ENCODE measurements at places on chromosomes 12 and 14.

- no peak for DNase-seq
Observed at GRCh38 chr14:71498212-71498611, 434.0 kb upstream of the RGS6 start.

GRCh38 chr12:129871991-129872972 lies 31.5 kb downstream of the TMEM132D start:
- no peak for DNase-seq

- no peak for DNase-seq
Observed at GRCh38 chr14:103003351-103003615, 54.1 kb downstream of the CDC42BPB start.

DNA sequence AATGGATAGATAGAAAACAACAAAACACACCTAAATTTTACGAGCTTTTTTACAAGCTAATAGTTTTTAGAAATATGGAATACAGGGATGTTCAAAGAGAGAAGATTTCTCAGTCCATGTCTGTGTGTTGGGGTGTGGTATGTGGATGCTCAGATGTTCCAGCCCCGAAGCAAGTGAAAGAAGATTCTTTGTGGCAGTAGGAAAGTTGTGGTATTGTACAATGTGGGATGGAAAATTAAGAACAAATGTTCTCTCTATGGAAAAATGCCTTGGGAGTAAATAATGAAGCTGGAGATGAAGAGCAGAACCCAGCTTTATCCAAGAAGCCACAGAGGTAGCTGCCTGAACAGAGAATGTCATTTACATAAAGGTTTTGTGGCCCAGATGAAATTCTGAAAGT lies 150.3 kb upstream of the PRKD1 start:
- DNase-seq: no peak

DNA sequence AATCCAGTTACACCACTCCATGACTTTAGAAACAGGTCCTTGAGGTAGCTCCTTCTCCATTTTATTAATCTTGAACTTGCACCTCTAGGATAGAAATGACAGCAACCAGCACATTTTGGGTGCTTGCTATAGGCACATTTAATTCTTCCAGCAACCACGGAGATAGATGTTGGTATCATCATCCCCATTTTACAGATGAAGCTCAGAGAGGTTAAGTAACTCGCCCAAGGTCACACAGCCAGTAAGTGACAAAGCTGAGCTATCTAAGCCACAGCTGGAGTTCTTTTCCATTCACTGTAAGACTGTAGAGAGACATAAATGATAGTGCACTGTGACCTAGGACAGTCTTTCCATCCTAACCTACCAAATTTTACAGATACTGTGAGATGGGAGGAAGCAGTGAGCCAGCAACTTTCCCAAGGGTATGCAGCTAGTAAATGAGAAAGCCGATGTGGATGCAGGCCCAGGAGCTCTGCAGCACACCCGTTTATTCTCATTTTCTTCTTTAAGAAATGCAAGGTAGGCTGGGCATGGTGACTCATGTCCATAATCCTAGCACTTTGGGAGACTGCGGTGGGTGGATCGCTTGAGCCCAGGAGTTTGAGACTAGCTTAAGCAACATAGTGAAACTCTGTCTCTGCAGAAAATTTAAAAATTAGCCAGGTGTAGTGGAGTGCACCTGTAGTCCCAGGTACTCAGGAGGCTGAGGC lies 103.2 kb downstream of the TBX5 start:
- DNase-seq: no peak

- no peak for DNase-seq
Observed at GRCh38 chr12:87217491-87217890, 811.7 kb downstream of the C12orf50 start.

- no peak for DNase-seq
Observed at GRCh38 chr12:4589941-4590340, 27.9 kb downstream of the DYRK4 start.

DNA sequence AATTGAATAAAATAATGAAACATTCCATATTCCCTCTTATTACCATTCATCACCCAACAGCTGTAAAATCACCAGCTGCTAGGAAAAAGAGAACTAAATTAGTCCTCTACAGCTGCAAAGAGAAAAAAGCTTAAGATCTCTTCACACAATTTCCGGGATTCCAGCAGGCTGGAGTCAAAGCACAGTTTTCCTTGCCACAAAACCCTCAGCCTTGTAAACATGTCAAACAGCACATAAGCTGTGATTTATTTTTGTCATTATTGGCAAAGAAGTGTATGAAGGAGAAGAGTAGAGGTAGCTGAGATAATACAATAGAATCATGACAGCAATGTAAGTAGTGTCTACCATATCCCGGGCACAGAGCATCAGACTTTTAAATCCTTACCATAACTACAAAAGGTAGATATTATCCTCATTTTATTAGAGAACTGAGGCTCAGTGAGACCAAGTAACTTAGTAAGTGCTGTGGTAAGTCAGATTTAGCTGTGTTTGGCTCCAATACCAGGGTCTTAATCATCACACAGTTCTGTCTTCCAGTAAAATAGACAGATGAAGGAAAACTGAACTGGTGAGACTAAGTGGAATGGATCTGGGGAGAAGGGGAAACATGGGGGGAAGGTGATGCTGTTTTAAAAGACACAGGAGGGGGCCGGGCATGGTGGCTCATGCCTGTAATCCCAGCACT lies 57.3 kb downstream of the NTN4 start:
- DNase-seq: no peak

DNA sequence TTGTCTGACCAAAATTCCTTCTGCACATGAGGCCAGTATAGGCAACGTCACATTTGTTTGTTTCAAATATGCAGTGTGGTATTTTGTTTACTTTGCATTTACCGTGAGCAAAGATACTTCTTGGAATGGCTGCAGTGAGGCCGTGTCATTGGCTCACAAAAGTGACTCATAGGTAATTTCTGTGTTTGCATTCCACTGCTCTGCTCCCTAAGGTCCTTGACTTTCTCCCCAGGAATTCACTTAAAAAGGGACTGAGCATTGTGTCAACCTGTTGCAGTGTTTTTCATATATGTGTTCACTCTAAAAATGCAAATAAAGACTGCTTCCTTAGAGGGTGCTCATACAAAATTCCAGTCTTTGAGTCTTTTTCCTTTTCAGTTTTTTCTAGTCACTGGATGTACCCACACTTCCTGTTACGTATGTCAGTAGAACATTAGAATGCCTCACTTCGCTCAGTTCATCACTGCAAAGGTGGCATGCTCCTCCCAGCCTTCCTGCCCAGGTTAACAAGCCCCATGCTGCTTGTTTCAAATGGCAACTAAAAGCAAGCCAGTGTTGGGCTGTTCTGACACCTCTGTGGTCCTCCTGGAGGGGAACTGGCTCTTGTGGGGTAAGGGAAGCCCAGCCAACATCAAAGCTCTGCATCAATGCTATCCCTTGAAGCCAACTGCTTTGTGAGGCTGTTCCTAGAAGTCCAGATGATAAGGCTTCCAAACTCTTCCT lies 9.1 kb downstream of the C12orf76 start:
- peak; percentile 45 for DNase-seq

GRCh38 chr12:109110988-109111495 lies 5.3 kb upstream of the ACACB start:
- peak; percentile 88 for DNase-seq

- no peak for DNase-seq
Observed at GRCh38 chr12:5166976-5167375, 123.3 kb downstream of the KCNA5 start.
